ENCODE measurements at places on chromosomes 4 and X.

GRCh38 chr4:182924497-182924896, 7.3 kb upstream of the DCTD start:
- DNase-seq: peak; percentile 48

- peak; percentile 10 for DNase-seq
Observed at GRCh38 chr4:22454955-22455354, 60.9 kb downstream of the ADGRA3 start.

- no peak for DNase-seq
Observed at GRCh38 chrX:23331701-23332100, 2.9 kb upstream of the PTCHD1 start.

DNA sequence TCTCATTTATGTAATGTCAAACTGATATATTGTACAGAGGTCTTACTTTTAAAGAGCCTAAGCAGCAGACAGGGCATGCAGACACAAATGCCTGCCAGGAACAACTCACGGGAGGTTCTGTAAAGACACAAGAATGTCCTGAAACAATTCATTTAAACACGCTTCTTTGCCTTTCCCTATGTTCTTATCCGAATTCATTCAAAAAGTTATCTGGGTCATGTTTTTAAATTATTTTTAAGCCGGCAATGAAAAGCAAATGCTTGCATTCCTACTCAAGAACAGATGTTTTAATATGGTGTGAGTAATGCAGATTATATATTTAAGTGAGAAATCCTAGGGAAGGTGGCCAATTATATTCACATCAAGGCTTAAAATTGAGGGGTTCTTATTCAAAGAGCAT, 192.6 kb downstream of the PDGFC start:
- peak; percentile 56 for DNase-seq

DNA sequence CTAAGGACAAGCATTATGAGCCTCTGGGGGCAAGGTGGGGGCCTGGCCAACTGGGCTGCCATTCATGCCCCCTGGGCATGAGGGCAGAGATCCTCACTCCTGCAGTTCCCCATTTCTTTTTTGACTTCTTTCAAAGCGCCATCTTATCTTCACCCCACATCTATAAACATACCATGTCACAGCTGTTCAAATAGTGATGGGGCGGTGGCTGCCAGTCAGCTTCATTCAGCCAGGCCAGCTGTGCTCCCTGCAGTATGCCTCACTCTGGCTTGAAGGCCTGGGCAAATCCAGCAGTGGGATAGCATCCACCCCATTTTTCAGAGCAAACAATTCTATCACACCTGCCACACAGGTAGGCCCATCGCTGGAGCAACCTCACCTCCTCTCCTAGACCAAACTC, 85.5 kb downstream of the NHSL2 start:
- DNase-seq: no peak

DNA sequence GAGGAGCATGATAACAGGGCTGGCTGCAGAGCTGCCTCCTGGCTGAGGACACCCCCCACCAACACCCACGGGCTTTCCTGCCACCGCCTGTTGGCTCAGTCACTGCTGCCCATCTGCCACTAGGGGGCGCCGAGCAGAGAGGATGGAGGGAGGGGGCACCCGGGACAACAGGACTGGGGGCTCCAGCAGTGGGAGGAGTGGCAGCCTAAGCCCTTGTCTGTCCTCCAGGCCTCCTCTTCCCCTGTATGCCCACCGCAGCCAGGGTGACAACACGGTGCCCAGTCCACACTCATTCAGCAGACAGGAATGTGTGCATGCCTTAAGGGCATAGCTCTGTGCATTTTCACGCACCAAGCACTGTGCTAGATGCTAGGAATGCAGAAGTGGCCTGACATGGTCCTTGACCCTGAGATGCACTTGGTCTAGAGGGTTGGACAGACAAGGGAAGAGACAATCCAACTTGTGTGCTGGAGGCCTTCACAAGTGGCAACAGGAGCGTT, 149.9 kb downstream of the AMMECR1 start:
- DNase-seq: peak; percentile 25

DNA sequence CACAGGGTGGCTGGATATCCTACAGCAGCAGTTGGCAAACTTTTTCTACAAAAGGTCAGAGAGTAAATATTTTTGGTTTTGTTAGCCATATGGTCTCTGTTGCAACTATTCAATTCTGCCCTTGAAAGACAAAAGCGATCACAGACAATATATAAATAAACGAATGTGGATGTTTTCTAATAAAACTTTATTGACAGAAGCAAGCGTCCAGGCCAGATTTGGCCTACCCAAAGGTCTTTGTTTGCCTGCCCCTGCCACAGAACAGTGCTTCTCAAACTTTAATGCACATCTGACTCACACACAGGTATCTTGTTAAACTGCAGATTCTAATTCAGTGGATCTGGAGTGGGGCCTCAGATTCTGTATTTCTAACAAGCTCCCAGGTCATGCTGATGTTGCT, 621.4 kb upstream of the DIPK2B start:
- no peak for DNase-seq

DNA sequence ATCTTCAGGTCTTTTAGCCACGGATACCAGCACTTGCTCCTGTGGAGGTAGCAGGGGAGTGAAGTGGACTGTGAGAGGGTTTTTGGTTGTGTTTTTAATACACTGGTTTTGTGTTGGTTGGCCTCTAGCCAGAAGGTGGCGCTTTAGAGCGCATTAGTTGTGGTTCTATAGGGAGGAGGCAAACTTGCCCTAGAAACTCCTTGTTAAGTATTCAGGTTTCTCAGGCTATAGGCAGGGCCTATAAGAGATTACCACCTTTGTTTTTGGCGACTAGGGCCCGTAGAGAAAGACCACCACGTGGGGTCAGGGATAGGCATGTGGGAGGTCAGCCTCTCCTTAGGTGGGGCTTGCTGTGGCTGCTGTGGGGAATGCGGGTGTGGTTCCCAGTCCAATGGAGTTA, 221.6 kb upstream of the SPANXN4 start:
- no peak for DNase-seq

DNA sequence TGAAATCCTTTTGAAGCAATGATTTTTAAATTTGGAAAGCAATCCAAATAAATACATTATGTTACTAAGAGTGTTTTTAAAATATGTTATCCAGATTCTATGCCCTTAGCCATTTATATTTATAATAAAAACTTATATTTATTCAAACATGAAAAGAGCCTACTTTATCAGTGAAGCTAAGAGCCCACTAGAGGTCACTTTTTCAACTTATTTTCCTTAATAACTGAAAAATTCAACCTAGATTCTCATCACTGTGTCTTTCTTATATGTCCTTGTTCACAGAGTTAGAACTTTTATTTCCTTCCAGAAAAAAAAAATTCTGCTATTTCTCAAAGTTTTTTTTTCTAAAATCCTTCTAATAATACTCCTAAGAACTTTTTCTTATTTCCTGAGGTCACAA, 23.9 kb downstream of the PRDM8 start:
- peak; percentile 55 for DNase-seq

DNA sequence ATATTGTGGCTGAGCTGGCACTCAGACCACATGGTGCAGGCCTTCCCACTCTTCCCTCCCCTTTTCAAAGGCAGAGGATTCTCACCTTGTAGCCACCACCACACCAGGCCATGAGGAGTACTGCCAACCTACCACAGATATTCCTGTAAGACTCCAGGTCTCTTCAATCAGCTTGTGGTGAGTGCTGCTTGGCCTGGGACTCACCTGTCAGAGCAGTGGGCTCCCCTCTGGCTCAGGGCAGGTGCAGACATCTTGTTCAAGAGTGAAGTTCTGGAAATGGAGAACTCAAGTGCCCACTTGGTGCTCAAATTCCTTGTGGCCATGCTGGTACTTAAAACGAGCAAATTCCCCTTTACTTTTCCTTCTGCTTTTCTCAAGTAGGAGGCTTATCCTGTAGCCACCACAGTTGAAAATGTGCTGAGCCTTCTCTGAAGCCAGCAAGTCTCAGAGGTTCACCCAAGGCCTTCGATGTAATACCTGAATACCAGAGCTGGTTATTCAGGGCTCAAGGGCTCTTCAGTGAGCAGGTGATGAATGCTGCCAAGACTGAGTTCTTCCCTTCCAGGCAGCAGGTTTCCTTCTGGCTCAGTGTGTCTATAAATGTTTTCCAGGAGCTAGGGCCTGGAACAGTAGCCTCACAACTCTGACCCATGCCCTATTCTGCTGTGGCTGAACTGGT, 212.9 kb downstream of the TEX13C start:
- no peak for DNase-seq

- DNase-seq: no peak
Observed at GRCh38 chr4:36402008-36402758, 120.8 kb downstream of the DTHD1 start.

DNA sequence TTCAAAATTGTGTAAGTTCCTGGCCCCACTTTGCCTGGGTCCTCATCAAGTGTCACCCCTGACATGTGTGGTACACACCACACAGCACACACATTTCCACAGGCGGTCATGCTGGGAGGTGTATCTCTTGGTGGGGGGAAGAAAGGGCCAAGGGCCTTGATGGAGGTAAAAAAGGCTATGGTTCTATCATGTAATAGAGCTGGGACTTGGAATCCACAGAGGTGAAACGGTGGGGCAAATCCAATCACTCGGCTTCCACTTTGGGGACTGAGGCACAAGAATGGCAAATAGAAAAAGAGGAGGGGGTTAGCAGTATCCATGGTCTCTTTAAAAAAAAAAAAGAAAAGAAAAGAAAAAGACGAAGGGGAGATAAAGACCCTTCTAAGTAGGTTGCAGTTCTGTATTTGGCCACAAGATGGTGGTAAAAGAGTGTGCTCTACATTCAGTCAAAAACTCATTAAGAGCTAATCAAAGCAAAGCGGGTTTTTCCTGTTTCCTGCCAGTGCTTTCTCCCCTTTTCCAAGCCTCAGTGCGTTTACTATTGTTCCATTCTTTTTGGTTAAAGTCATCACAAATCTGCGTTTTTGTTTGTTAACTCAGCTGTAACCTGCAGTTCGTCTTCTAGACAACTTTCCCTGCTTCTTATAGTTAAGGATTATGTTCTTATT, 37.0 kb upstream of the ATP6AP2 start:
- peak; percentile 54 for DNase-seq

- no peak for DNase-seq
Observed at GRCh38 chr4:165874072-165874790, 1.2 kb downstream of the TLL1 start.

DNA sequence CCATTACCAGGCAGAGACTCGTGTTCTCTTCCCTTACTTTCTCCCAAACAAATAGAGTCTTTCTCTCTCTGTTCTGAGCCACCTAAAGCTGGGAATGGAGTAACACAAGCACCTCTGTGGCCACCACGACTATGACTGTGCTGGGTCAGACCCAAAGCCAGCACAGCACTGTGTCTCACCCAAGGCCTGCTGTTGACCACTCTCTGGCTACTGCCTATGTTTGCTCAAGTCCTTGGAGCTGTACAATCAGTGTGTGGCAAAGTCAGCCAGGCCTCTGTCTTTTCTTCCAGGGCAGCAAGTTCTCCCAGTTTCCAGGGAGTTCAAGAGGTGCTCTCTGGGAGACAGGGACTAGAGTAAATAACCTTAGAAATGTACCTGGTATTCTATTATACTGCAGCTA, 239.4 kb downstream of the FAM47A start:
- no peak for DNase-seq

- no peak for DNase-seq
Observed at GRCh38 chrX:131802836-131803626, 220.1 kb upstream of the STK26 start.

- DNase-seq: no peak
Observed at GRCh38 chr4:139978692-139979091, 175.3 kb downstream of the MAML3 start.

DNA sequence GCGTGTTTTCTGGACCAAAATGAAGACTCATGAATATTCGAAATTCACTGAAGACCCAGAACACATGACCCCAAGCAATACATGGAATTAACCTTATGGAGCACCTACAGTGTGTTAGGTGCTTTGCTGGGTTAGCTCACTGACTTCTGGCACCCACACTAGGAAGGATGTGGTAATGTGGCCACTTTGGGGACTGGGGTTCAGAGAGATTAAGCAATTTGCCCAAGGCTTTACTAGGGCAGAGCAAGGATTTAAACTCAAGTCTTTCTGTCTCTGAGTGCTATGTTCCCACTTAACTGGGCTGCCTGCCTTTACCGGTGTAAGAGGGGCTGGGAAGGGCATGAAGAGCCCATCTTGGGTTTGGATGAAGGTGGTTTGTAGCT, 162.0 kb upstream of the ATP6AP2 start:
- no peak for DNase-seq

GRCh38 chrX:44155126-44155525, 181.9 kb upstream of the NDP start:
- DNase-seq: no peak

DNA sequence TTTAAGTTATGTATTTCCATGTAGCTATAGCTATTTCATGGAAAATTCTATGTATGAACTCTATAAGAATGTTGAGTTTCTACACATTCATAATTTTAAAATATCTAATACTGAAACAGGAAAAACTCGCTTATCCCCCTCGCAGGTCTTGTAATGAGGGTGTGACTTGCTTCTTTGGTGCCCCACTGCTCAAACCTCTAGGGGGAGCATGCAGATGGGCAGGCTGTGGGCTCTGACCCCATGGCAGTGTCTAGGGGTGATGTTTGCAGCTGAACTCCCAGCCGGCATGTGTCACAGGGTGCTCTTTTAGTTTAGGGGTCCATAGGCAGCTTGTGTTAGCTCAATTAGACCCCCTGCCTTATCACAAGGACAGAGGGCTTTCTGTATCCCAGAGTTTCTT, 1825.7 kb upstream of the ADGRL3 start:
- no peak for DNase-seq

DNA sequence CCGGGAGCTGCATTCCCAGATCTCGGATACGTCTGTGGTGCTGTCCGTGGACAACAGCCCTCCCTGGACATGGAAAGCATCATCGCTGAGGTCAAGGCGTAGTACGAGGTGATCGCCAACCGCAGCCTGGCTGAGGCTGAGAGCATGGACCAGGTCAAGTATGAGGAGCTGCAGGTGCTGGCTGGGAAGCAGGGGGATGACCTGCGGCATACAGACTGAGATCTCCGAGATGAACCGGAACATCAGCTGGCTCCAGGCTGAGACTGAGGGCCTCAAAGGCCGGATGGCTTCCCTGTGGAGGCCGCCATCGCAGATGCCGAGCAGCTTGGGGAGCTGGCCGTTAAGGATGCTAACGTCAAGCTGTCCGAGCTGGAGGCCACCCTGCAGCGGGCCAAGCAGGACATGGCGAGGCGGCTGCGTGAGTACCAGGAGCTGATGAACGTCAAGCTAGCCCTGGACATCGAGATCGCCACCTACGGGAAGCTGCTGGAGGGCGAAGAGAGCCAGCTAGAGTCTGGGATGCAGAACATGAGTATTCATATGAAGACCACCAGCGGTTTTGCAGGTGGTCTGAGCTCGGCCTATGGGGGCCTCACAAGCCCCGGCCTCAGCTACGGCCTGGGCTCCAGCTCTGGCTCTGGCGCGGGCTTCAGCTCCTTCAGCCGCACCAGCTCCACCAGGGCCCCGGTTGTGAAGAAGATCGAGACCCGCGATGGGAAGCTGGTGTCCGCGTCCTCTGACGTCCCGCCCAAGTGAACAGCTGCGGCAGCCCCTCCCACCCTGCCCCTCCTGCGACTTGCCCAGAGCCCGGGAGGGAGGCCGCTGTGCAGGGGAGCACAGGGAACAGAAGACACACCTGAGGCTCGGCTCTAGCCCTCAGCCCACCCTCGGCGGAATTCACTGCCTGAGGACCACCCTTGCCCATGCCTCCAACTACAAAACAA, 29.4 kb upstream of the GABRA3 start:
- no peak for DNase-seq

GRCh38 chrX:143754183-143754582, 33.6 kb upstream of the SPANXN2 start:
- DNase-seq: no peak

- peak; percentile 53 for DNase-seq
Observed at GRCh38 chrX:40175511-40176350, 78.0 kb upstream of the BCOR start.

- peak; percentile 86 for DNase-seq
Observed at GRCh38 chrX:40727581-40728252, 7.6 kb downstream of the MED14 start.
